ENCODE measurements at places on chromosomes 2 and 18. TPM values are rescaled to one million over a fixed set of nuclear protein-coding genes. Genes with fewer than 3 reads are reported as not detected.

The PARD6G gene
- total RNA-seq: 85.3 TPM

The PTMA gene
- 1,071 TPM for total RNA-seq

The PRKAG3 gene
- not detected for total RNA-seq

The RAB27B gene
- 19.8 TPM for total RNA-seq

The BUB1 gene
- total RNA-seq: 2.7 TPM

The MATN3 gene
- 0.34 TPM for total RNA-seq

The STARD6 gene
- not detected for total RNA-seq

The GULP1 gene
- total RNA-seq: 14.3 TPM

The CYP26B1 gene
- 53.3 TPM for total RNA-seq

The SLC14A1 gene
- 16.0 TPM for total RNA-seq

The CD8B2 gene
- not detected for total RNA-seq

The SERPINB12 gene
- 78.9 TPM for total RNA-seq

The SOCS6 gene
- 17.6 TPM for total RNA-seq

The PPP1R1C gene
- 5.8 TPM for total RNA-seq

The HTRA2 gene
- 26.7 TPM for total RNA-seq

The COBLL1 gene
- total RNA-seq: 36.2 TPM

The ERMN gene
- not detected for total RNA-seq

The RGPD4 gene
- 0.08 TPM for total RNA-seq

The SLC11A1 gene
- total RNA-seq: 2.9 TPM

The DAW1 gene
- not detected for total RNA-seq

GRCh38 chr2:177030451-177031105 lies 182.0 kb upstream of the HNRNPA3 start:
- no peak for DNase-seq

DNA sequence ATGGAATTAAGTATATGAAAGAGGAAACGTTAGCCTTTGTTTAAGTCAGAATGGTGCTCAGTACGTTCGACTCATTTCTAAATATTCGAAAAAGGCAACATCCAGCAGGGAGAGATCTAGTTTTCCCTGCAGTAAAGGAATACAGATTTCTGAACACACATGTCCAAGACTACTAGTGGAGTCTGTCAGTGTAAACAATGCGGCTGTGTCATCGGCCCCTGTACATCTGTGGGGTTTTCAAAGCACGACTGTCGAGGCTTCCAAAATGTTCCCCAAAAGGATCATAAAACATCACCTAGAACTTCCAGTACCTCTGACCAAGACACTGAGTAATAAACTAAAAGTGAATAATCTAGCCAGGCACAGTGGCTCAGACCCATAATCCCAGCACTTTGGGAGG lies 112.8 kb downstream of the ZNF516 start:
- no peak for DNase-seq

DNA sequence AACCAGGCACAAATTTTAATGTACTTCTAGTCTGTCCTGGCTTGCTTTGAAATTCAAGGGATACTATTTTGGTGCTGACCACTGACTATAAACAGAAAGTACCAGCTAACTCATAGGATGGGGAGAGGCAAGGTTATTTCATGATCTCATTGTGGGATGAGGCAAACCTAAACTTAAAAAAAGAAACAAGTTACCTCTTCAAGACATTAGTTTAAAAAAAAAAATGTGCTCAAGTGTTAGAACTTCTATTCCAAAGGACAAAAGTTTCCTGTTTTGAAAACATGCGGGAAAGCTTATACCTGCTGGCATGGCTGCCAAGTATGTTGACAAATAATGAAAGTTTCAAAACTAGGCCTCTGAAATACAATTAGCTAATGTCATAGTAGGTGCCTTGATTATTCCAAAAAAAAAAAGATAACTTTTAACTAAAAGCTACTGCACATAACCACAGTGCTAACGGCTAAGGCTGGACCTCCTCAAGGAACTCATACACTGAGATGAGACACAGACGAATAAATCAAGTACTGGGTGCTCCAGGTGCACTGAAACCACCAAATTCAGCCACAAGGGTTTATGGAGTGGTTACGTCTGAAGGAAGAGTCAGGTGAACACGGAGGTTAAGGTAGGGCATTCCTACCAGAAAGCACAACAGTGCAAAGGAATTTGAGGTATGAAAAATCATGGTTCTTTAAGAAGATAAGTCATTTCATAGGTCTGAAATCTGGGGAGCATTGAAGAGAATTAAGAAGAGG lies 38.1 kb downstream of the TMEM131 start:
- DNase-seq: no peak

DNA sequence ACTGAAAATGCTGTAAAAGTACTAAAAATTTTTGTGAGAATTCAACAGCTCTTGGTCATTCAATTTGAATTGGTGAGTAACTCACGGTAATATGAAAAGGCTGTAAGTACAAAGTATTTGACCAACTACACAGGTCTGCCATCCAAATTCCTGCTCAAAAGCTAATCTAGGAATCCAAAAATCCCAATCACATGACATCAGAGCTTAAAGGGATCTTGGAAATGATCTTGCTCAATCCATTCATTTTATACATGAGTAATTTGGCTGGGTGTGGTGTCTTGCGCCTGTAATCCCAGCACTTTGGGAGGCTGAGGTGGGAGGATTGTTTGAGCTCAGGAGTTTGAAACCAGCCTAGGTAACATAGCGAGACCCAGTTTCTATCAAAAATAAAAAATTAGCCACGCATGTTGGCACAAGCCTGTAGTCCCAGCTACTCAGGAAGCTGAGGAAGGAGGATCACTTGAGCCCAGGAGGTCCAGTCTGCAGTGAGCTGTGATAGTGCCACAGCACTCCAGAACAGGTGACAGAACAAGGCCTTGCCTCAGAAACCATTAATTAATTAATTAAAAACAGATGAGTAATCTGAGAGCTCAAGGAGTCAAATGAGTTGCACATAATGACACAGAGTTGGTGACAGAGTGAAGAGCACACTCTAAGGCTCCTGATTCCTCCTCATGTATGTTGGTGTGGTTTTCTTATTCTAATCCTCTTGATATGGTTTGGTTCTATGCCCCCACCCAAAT lies 19.8 kb downstream of the SPIRE1 start:
- no peak for DNase-seq

DNA sequence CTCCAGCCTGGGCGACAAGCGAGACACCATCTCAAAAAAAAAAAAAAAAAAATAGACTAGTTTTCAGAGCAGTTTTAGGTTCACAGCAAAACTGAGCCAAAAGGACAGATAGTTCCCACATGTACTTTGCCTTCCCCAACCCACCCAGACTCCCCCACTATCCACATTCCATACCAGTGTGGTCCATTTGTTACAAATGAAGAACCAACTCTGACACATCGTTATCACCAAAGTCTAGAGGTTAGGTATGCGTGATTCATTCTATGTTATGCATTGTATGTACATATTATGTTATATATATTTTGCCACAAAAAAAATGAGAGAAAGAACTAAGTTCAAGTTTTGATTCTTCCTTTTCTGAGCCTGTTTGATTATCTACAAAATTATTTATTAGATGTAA lies 3.5 kb downstream of the DUSP11 start:
- DNase-seq: no peak

DNA sequence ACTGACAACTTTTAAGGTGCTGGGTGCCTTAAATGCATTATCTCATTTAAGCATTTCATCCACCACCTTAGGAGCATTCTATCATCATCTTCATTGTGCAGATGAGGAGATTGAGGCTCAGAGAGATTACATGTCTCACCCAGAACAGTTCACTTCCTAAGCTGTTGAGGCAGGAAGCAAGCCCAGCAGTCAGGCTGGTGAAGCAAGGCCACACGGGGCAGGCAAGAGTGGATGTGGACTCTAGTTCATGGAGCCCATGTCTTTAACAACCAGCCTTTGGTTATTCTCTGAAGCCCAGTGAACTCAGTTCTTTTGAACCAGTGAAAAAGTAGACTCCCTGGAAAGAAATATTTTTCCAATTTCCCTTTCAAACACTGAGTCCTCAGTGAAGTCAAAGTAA lies 294.8 kb upstream of the MGAT5 start:
- DNase-seq: no peak

GRCh38 chr2:46351750-46352138 lies 54.5 kb downstream of the EPAS1 start:
- no peak for DNase-seq

DNA sequence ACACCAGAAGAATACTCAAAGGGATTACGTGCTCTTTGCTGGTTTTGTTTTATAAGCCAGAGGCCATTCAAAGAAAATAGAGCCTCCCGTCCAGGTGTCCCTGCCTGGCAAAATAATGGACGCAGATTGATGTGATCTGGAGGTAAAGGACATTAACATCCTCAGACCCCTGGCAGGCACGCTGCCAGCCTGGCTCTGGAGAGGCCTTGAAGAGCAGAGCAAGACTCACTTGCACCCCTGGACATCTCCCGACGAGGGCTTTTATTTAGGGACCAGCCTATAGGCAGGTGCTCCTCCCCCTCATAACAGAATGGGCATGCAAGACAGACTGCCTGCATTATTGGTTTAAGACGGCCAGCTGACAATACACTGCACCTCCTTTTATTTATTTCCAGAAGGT lies 291.3 kb downstream of the BCL11A start:
- DNase-seq: no peak

DNA sequence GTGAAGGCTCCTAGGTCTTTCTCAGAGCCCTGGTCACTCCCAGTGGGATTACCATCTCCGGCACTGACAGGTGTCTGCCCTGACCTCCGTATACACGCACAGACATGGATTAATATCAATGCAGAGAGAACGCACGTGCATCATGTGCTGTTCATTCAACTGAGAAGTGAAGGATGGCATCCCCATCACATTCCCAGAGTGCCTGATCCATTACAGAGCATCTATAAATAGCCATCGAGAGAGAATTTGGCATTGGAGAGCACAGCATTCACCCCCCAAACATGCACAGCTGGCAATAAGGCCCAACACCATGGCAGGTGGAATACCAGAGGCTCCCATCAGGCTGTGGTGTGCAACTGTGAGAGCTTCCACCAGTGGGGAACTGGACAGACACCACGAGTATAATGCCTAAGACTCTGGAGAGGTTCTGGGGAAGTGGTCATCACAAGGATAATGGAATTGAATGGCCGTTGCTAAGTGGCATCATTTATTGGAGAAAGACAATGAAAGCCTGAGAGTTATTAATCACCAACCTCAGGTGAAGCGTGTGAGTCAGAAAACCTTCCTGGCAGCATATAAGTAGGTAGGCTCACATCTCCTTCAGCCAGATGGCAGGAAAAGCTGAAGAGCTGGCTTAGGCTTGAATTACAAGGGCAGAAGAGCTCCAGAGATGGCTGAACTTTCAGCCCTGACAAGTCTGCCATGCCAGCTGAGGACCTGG lies 244.5 kb upstream of the ID2 start:
- DNase-seq: no peak

DNA sequence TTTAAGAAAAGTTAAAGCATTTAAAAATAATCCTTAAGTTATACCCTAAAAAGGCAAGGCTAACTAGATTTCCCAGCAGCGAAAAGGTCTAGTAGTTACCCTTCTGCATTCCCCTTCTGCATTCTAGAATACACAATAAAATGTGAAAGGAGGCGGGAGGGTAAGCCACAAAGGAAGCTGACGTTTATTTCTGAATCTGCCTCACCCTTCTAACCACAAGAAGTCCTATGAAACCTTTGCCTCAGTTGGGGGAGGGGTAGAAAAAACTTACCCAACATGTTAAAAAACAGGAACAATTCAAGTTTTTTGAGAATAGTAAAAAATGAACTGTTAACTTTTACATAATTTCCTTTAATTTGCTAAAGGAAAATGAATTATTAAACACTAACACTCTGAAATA lies 11.3 kb downstream of the STK17B start:
- no peak for DNase-seq

DNA sequence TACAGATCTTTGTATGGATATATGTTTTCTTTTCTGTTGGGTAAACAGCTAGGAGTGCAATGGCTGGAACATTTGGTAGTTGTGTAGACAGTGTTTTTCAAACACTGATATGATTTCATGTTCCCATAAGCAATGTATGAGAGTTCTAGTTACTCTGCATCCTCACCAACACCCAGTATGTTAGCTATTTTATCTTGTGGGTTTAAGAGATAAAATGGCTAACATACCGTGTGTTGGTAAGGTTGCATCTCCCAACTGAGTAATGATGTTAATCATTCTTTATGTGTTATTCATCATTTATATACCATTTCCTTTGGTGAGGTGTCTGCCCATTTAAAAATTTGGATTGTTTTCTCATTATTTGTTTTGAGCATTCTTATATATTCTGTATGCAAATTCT lies 65.7 kb downstream of the LYPD6B start:
- DNase-seq: no peak

DNA sequence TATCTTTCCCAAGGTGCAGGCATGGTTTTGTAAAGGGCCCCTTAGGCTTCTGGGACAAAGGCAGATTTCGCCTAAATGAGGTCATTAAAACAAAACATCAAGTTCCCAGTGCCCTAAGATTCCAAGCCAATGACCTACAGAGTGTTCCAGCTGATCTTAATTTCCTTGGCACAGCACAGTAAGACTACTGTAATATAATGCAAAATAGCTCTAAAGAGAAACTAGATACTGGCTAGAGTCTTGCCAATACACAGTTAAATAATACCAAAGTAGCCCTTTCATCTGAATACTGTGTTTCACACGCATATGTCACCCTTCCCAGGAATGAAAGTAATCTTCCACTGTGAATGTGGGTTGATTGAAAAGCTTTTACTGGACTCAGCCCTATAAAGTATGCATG lies 14.7 kb downstream of the GRB14 start:
- no peak for DNase-seq

GRCh38 chr2:26936855-26937254 lies 33.6 kb upstream of the MAPRE3 start:
- no peak for DNase-seq

- no peak for DNase-seq
These were observed 14.5 kb downstream of the METTL8 start for GRCh38 chr2:171419333-171419732.

GRCh38 chr2:177474301-177474700 lies 81.7 kb downstream of the AGPS start:
- DNase-seq: no peak

DNA sequence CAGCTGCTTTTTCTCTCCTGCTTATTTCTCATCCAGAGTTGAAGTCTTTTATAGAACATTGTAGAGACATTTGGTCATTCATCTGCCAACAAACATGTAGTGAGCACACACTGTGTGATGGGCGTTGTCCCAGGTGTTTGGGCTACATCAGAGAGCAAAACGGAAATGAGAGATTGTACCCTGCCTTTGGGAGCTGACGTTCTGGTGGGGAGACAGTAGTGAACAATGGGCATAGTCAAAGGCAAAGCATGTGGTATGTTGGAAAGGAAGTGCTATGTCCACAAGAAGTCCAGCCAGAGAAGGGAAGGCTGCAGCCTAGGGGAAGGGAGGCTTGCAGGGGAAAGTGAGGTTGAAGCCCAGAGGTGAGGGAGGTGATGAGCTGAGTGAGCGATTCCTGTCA lies 78.1 kb downstream of the PIEZO2 start:
- no peak for DNase-seq

GRCh38 chr18:44579745-44580144 lies 100.9 kb upstream of the SETBP1 start:
- DNase-seq: no peak

DNA sequence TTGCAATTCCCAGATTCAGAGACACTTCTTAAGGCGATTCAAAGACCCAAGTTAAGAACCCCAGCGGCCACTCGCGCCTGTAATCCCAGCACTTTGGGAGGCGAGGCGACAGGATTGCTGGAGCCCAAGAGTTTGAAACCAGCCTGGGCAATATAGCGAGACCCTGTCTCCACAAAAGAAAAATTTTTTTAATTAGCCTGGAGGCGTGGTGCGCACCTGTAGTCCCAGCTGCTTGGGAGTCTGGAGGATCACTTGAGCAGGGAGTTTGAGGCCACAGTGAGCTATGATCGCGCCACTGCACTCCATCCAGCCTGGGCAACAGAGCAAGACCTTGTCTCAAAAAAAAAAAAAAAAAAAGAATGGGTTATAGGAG lies 585 bp upstream of the ANAPC1 start:
- no peak for DNase-seq

All from suprapubic skin (tissue), 4 donors.